ENCODE measurements at places on chromosomes 2 and 18.

GRCh38 chr18:50560681-50561629, 1.1 kb downstream of the MAPK4 start:
- DNase-seq, result no peak

DNA sequence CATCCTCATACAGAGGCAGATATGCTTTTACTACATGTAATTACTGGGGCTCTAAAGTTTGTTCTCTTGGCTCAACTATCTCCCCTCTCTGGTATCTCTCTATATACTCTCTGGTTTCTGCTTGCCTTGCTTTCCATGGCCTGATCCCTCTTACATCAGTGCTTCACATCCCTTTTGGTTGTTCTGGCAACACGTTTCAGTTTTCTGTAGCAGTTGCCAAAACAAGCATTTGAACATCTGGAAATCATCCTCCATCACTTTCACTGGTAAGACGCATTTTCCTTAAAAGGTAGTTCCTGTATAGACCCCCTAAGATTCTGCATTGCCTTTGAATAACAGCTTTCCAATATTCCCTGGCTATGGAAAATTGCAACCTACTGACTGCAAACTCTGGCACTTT, 25.9 kb downstream of the COL5A2 start:
- DNase-seq, result no peak

- no peak for DNase-seq
Observed at GRCh38 chr2:54867457-54867856, 144.0 kb downstream of the EML6 start.

DNA sequence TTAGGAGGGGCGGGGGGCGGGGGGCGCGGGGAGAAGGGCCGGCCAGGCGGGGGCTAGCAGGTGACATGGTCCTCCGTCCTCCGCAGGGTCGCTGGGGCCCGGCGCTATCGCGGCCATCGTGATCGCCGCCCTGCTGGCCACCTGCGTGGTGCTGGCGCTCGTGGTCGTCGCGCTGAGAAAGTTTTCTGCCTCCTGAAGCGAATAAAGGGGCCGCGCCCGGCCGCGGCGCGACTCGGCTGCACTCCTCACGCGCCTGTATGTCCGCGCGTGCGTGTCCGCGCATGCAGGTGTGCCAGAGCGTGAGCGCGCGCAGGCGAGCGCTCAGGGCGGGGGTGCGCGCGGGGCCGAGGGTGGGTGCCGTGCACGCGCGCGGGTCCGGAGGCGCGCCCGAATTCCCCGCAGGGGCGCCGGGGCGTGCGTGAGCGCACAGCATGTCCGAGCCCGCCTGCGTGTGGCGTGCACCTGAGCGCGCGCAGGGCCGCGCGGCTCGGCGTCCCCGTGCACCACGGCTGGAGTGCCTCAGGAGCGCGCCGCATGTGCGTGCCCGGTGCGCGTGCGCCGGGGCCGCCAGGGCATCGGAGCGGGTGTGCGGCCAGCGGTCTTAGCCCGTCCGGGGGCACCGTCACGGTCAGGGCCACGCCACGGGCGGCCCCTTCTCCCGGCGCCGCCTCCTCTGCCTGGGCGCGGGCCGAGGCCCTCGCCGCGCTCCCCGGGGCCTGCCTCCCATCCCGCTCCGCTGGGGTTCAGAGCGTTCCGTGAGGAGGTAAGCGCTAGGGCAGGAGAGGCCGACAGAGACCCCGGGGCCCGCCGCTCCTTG, 6.3 kb downstream of the SNORC start:
- no peak for DNase-seq
